ENCODE measurements at places on chromosomes 12 and 14.

GRCh38 chr14:96617635-96618034 lies 115.5 kb downstream of the PAPOLA start:
- no peak for DNase-seq

DNA sequence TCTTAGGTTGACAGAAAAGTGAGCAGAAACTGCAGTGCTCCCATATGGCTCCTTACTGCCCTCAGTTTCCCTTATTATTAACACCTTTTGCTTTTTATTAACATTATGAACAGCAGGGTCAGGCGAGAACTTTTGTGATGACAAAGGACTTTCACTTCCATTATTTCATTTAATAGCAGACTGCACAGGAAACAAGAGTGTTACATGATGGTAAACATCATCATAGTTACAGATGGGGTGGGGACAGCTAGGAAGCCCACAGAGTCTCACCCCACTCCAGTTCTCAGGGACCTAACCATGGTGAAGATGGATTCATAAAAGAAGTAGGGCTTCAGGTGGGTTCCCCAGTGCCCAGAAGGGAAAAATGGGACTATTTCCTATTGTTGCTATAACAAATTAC lies 110.1 kb upstream of the PELI2 start:
- DNase-seq: no peak

GRCh38 chr14:105223260-105223659 lies 25.1 kb upstream of the BTBD6 start:
- DNase-seq: no peak

GRCh38 chr12:80422550-80422949 lies 21.5 kb upstream of the PTPRQ start:
- DNase-seq: no peak

Measured in CD4-positive, alpha-beta T cell treated with Interleukin-4 for 4 hours (primary cell).